ENCODE measurements at places on chromosomes 12 and 14.
A peak's percentile ranks its signal among the peaks of the same experiment; 100 is the strongest.

DNA sequence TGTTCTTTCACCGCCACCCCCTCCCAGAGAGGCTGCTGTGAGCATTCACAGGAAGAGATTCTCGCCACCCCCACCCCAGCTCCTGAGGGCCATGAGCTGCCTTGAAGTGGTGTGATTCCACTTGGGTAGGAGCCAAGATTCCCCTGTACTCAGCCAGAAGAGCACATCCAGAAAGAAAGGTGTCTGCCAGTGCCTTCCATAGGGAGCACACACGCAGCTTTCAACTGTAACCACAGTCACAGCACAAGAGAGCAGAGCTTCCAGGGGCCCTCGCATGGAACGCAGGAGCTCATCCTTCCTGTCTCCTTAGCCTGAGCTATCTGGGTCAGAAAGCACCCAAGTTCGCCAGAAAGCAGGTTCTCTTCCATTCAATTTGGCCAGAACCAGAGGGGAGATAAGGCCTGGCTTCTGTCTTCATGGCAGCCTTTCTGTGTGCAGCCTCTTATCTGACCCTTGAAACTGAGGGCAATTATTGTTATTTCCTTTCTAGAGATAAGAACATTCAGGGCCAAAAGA lies 66.6 kb upstream of the SCN8A start:
- no peak for DNase-seq

DNA sequence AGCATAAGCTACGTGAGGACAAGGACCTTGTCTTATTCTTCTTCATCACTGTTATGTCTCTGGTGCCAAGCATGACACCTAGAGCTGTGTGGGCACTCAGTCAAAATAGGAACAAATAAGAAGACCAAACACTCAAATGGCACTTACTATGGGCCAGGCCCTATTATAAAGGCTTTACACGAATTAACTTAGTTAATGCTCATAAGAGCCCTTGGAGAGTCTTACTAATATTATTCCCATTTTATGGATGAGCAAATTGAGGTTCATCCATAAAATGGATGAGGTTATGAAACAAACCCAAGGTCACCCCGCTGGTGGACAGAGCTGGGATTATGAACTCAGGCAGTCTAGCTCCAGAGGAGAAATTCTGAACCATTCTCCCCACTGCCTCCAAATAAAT lies 47.7 kb downstream of the ISCA2 start:
- DNase-seq = no peak

GRCh38 chr14:37048666-37049071 lies 123.7 kb downstream of the SLC25A21 start:
- DNase-seq = no peak

DNA sequence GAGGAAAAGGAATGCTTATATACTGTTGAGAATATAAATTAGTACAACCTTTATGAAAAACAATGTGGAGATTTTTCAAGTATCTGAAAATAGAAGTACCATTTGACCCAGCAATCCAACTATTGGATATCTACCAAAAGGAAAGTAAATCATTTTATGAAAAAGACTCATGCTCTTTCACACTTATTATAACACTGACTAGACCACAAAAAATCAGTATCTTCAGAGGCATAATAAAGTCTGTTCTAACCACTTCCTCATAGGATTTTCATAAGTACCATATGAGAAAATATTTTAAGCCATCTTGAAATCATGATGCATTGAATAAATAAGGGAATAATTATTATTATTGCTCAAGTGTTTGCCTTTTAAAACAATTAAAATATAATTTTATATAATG lies 90.8 kb downstream of the SLCO1B1 start:
- no peak for DNase-seq

DNA sequence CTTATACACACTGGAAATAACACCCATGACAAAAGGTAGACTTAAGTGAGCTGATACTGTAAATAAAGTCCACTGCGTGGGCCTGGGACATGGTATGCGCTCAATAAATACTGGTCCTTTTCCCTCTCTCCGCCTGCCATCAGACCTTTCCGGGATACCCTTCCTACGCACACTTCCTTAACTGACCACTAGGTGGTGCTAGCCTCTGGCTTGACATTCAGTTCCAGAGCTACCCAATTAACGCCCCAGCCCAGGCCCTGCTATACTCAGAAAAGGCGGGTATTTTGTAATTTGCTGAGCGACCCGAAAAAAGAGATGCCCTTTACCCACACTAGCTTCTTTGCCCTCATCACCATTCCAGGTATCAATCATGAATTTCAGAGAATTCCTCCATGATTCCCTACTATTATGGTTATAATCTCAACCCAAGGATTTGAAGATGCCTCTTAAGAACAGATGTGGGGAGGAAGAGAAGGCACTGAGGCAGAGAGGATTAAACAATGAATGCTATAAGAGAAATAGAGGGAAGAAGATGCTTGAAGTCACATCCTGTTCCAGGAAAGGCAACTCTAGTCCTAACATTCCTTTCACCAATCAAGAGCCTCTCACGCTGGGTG lies 3.9 kb upstream of the LRP1 start:
- DNase-seq = no peak

DNA sequence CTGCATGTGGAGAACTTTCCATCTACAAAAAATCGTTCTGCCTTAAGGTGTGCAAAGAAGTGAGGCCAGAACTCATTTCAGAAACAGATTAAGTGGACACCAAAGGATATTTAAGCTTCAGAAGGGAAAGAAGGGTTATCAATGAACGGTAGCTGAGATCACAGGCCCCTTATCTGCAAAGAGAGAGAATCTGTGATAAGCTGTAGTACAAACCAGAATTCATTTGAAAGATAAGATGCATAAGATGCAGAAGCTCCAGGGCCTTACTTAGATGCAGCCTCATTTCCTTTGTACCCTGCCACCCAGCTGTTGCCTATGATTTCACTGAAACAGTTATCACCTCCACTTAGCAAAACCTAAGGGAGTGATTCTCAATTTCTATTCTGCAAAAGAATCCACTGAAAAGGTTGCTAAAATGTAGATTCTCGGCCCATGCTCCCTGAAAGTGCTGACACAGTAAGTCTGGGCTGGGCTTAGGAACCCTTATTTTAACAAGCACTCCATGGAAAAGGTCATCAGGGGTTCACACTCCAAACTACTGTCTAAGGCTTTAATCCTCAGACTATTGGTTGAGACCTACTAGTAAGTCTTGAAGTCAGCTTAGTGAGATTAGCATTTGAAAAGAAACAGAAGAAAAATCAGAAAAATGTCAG lies 64.8 kb downstream of the HELB start:
- DNase-seq = no peak

DNA sequence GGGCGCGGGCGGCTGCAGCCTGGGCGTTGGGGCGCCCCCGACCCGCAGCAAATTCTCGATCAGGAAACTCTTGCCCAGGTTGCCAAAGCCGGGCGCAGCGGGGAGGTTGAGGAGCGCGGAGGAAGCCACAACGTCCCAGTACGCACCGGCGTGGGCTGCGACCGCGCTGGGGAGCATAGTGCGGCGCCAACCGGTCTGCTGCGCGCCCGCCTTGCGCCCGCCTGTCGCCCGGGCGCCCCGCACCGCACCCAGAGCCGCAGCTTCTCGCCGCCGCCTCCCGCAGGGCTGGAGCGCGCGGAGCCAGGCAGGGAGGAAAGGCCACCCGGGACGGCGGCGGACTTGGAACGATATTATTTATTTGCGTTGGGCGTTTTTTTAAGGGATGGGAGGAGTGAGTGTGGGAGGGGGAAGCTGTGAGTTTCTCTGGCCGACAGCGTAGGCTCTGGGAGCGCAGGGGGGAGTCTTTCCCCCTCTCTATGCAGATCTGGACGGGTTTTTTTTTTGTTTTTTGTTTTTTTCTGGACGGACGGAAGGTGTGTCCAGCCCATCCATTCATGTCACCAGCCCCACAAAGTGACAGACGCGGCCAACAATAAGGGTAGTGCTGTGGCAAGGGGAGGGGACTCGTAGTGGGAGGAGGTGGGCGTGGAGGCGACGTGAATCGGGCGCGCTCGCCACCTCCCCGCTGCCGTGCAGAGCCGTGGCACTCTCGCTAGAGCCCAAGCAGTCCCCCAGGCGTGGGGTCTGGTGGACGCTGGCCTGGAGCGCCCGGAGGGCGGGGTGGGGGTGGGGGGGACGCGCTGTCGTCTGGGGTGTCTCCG lies at the start of gene DBX2:
Gene DBX2, minus strand, starts transcription at position 349 of the 821 bp plus-strand sequence. Its CDS starts 172 bp downstream, at position 177.
- no peak for DNase-seq

GRCh38 chr12:40010899-40011774 lies 94.7 kb downstream of the SLC2A13 start:
- DNase-seq = peak; percentile 26

GRCh38 chr12:94844452-94844851 lies 159.0 kb downstream of the NDUFA12 start:
- DNase-seq = no peak

DNA sequence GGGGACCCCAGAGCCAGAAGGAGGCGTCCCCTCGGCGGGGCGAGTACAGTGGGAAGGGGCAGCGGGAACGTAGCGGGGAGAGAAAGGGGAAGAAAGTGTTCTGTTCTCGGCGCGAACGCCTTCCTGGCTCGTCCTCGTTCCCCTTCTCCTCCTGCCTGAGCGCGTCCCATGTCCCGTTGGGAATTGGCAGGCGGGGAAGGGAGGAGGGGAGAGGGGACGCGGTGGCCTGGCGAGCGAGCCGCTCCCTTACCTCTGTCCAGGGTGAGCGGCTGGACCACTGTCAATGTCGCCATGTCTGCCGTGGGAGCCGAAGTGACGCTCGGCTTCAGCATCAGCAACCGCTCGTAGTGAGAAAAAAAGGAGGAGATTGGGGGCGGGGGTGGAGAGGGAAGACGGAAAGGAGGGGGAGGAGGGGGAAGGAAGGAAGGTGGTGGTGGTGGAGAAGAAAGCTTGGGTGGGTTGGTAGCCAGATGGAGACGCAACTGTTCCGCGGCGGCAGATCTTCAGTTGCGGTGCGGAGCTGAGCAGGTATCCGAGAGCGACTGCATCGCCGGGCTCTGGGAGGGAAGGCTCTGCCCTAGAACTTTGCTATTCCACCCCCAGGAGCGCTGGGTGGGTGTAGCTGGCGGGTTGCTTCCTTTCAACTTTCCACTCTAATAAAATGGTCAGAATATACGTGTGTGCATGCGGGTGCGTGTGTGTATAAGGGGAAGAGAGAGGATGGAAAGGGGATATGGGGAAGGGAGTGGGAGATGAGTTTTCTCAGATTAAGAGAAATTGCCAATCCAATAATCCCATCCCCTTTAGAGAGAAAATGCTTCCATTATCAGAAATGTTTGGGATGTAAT lies at the start of gene LIN7A:
Gene LIN7A, minus strand, starts transcription at position 544 of the 848 bp plus-strand sequence. Its CDS starts 212 bp downstream, at position 332.
- DNase-seq = no peak

GRCh38 chr12:830111-830867 lies 77.9 kb downstream of the WNK1 start:
- DNase-seq = no peak

DNA sequence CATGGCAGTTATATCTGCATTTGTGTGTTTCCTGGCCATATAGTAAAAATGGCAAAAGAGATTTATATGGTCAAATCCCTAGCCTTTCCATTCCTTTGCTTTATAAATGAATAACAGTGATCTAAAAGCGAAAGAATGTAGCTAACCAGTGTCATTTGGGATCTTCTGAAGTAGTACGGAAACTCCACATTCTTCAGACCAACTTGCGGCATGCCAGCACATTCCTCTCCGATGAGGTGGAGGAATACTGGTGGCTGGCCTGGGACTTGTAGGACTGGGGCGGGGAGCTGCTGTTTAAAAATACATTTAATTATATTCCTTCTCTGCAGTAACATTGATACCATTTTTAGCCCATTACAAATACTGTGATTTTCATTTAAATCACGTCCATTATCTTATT lies 85.3 kb downstream of the SAMD4A start:
- peak; percentile 100 for DNase-seq

- DNase-seq = peak; percentile 34
These were observed 157.4 kb upstream of the FOXG1 start for GRCh38 chr14:28608851-28609828.

GRCh38 chr14:45793081-45793480 lies 540.1 kb upstream of the MIS18BP1 start:
- DNase-seq = no peak

GRCh38 chr12:56299308-56299852 lies 750 bp downstream of the CS start:
- no peak for DNase-seq

DNA sequence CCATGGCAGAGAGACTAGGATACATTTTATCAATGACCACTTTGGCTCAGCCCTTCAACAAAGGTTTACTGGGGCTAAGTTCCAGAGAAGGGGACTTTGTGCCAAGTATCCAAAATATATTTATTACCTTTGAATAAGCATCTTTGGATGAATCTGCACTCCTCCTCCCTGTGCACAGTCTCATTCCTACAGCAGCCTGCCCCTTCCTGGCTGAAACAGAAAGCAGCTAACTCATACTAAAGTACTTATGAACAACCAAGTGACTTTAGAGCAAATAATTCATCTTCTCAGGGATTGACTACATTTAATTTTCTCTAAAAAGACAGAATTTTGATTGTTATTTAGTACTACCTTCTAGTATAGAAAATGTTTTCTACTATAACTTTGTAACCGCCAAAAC lies 47.8 kb upstream of the ETV6 start:
- DNase-seq = no peak

GRCh38 chr12:132554845-132555630 lies 55.3 kb downstream of the LRCOL1 start:
- no peak for DNase-seq

DNA sequence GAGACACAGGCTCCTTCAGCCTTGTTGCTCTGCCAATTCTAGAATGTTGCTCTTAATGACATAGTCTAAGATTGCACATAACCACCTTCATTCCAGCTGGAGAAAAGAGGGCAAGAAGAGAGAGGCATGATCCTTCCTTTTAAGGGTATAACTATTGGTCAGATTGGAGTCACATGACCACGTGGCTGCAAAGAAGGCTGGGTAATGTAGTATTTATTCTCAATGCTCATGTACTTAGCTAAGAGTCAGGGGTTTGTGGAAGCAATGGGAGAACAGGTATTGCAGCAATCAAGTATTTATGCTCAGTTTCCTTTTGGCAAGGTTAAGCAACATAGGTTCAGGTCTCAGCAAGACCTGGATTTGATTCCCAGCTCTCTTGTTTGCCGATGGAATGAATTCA lies 298.8 kb upstream of the TBX3 start:
- DNase-seq = no peak

DNA sequence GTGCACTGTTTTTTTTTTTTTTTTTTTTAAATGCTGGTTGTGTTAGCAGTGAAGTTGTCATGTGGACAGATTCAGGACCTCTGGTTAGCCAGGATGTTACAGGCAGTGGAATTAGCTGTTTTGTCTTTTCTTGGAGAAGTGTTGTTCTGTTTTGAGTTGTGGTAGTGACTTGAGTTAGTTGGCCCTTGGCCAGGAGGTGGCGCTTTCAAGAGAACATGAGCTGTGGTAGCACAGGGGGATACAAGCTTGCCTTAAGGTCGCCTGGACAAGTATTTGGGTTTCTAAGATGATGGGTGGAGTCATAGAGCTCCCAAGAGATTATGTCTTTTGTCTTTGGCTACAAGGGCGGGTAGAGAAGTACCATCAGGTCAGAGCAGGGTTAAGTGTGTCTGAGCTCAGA lies 33.3 kb upstream of the CCDC198 start:
- no peak for DNase-seq

GRCh38 chr12:65466911-65467310 lies 188.4 kb downstream of the MSRB3 start:
- DNase-seq = no peak

- no peak for DNase-seq
These were observed at the start of gene KRT73 for GRCh38 chr12:52618216-52618615. Gene KRT73, minus strand, starts transcription at chr12:52618559. Its CDS starts 35 bp downstream, at chr12:52618524.
